Endothelial cell of umbilical vein (primary cell): ENCODE measurements at places on chromosomes 7 and 10.

DNA sequence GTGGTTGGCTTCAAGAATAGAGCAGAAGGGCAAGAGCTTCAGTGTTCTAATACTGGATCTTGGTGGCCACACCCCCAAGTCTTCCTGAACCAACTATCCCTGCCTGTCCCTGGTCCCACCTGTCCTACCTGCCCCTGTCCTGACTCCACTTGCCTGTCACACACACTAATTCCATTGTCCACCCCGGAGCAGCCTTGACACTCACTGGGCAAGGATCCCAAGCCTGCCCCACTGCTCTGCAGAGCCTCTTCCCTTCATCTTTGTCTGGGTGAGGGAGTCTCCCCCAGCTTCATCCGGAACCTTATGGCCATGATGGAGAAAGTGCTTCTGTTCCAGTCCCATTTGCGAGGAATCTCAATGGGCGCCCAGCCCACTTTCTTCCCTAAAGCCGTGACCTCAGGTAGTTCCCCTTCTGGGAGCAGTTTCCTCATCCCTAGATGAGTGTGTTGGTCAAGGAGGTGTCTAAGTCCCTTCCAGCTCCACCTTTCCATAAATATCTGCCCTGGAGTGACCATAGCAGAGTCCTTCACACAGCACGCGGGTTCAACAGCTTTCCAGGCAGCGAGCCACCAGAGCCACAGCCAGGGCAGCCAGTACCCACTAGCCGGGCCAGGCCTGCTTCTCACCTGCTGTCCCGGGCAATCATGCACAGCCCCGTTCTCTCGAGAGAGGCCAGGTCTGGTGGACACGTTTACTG is 61.5 kb downstream of the VIPR2 start:
- no peak for DNase-seq

GRCh38 chr7:25895792-25896171 is 256.2 kb upstream of the NFE2L3 start:
- DNase-seq: no peak

- DNase-seq: no peak
Observed at GRCh38 chr7:18534481-18534880, 38.9 kb downstream of the HDAC9 start.

GRCh38 chr10:123772645-123773508 is 106.7 kb downstream of the GPR26 start:
- DNase-seq: no peak

GRCh38 chr7:128117691-128118090 is 86.5 kb upstream of the LRRC4 start:
- no peak for DNase-seq

GRCh38 chr10:6089334-6090219 is 743 bp downstream of the RBM17 start:
- peak; percentile 46 for DNase-seq

GRCh38 chr7:81473236-81473635 is 296.6 kb downstream of the HGF start:
- no peak for DNase-seq
